Right forelimb (tissue), 1 donor: ENCODE measurements at places on chromosomes 16 and 17.

DNA sequence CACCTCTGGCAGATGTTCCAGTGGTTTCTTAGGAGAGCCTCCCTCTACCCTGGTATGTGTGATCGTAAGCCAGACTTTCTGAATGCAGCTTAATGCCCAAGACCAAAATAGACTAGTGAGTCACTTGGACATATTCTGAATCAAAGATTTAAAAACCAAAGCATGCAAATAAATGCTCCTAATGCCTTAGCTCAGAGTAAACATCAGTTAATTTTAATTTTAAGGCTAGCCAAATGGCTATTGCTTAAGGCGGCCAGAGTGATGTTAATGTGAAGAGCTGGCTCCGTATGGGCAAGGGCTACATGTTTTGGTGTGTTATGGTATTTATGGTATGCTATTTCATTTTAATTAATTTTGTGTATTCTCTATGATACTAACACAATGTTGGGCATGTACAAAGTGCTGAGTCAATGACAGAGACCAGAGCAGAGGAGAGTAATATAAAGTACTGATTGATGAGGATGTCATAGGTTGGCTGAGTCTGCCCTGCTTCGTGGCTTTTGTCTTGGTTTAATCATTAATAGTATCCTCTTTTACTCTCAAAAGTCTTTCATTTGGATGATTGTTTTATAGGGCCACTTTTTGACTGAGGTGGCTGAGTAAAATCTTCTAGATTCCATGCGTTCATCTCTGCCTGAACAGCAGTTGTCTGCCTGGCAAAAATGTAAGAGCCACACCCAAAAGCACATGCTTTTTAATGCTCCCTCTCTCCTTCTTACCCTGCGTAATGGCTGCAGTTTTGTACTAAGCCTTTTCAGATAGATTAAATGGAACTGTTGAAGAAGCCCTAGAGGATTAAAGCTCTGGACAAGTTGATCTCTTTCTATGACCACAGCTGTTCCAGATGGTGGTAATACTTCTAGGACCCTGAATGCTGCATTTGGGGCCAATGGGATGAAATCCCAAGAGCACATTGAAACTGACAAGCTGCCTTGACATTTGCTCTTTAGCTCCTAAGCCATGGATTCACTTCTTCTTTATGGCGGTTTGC is 59.6 kb downstream of the MAP2K6 start:
- DNase-seq: no peak

DNA sequence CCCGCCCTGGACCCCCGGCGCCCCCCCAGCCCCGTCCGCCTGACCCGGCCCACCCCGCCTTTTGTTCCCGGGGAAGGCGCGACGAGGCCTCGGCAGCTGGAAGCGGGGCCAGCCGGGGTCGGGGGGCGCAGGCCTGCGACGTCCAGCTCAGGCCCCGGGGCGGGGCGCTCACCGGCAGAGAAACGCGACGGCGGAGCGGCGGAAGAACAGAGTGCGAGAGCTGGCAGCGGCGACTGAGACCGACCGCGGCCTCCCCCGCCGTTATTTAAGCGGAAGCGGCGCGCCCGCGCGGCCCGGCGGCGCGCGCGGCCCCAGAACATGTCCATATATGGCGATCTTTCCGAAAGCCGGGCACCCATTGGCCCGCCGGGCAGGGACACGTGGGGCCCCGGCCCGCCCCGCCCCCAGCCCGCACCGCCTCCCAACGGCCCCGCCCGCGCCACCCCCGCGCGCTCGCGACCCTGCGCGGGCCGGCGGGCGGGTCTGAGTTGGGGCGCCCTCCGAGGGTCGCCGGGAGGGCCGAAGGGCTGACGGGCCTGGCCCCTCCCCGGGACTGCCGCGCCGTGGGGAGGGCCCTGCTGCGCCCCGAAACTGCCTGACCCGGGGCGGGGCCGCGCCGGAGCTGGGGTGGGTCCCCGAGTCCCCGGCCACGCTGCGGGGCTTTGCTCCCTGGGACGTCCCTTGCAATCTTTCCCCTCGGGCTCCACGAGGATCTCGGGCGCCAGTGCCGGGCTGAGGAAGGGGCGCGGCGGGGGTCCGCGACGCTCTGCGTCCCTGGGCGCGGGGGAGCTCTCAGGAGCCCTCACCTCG is at the start of gene ACTG1:
Gene ACTG1 (minus strand): TSS at position 238 of the 810 bp plus-strand sequence. CDS start 445 bp downstream, outside the sequence.
- peak; percentile 96 for DNase-seq

- no peak for DNase-seq
Measured at GRCh38 chr17:47717979-47718621, 14.9 kb upstream of the TBX21 start.

DNA sequence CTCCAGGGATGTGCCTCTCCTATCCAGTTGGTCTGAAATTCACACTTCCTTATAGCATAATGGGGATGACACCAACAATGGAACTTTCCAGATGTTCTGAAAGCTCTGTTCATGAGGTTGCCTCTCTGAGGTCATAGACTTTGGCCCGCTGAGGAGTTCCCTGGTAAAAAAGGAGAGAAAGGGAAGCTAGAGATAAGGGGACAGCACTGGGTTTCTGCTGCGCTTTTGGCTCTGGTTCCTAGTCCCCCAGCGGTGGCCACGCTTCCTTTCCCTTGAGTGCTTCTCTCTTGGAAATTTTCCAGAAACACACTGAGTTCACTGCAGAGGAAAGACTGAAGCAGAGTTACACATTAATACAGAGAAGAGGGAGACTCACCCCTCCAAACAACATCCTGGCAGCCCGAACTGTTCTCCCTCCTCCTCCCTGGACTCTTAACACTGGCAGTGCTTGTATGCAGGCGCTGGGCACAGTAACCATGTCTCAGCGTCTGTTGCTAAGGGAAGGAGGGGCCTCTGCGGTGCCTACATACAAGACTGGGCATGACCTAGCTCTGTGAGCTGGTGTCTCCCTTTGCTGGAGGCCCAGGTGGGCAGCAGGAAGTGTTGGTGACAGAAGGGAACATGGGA is at the start of gene DNAH3:
Gene DNAH3 (minus strand): TSS at position 472 of the 627 bp plus-strand sequence. CDS start 527 bp downstream, outside the sequence.
- DNase-seq: no peak

GRCh38 chr17:73568934-73569333 is 75.3 kb downstream of the SDK2 start:
- no peak for DNase-seq

DNA sequence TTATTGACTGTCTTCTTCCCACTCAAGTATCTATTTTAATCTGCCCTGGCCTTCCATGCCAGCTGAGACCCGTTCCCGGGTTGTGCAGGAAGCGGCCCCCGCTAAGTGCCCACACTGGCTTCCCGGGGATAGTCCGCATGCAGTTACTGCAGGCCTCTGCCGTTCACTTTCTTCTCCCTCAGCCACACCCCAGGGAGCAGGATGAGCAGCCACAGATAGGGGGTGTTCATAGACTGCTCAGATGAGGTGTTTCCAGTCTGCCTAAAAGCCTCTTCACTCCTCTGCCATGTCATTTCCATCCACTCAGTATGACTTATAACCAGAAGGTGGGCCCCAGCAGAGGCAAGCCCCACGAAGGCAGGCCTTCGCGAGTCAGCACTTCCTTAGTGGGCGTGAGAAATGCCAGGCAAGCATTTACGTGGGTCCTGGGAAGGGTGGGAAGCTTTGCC is 7.7 kb downstream of the MED9 start:
- DNase-seq: no peak

- DNase-seq: no peak
Measured at GRCh38 chr17:37386462-37386861, 10.7 kb downstream of the C17orf78 start.

- DNase-seq: peak; percentile 65
Measured at GRCh38 chr17:49850772-49851386, 3.0 kb upstream of the TAC4 start.

DNA sequence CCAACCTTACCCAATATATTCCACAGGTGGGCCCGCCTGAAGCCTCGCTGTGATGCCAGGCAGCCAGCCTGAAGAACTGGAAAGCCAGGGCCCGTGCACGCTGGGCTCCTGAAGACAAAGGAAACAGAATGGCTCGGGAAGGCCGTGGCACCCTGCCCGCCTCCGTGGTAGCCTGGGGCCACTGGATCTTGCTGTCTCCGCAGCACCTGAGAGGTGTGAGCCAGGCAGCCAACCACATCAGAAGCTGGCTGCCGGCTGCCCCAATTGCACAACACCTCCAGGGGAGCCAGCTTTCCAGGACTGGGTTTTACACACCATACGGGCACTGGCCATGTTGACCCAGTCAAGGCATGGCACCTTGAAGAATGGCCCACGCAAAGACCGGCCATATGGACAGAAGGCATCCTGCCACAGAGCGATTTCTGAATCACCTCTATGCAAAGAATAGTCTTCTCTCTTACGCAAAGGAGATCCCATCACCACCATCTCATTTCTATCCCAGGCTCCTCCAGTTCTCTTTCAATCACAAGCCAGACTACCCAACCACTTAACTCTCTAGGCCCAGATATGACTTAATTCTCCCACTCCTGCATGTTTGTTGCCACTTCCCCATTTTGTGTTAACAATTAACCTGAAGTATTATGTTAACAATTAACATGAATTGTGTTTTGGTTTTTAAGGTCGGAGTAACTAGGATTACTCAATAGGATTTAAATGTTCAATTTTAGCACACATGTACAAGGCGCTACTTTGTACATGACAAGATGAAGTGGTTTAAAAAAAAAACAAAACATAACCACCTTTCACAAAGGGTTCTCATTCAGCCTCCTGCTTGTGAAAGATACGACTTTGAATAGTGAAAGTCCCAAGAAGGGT is 32.1 kb downstream of the ZFHX3 start:
- no peak for DNase-seq

GRCh38 chr17:58741121-58741625 is 14.5 kb upstream of the PPM1E start:
- DNase-seq: no peak

GRCh38 chr16:57727610-57728009 is 8.0 kb upstream of the KATNB1 start:
- no peak for DNase-seq

DNA sequence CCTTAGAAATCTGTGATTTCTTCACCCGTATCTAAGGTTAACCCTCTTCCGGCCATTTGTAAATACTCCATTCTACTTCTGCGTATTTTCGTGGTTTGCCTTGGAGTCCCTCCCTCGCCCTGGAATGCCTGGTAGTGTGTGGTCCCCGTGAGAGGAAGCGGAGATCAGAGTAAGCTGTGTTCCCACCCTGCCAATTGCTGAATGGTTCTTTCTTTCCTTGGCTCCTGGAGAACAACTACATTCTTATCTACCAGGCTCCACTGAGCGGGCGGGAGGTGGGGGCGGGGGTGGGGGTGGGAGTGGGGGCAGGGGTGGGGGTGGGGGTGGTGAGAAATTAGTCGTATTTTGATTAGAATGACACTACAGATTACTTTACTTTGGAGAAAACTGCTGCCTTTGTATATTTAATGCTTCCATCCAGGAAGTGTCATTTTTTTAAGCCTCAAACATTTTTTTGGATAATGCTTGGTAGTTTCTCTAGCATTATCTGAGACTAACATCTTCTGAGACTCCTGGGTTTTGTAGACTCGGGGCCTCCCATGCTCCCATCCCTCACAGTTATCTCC is 20.9 kb upstream of the FASN start:
- DNase-seq: no peak

DNA sequence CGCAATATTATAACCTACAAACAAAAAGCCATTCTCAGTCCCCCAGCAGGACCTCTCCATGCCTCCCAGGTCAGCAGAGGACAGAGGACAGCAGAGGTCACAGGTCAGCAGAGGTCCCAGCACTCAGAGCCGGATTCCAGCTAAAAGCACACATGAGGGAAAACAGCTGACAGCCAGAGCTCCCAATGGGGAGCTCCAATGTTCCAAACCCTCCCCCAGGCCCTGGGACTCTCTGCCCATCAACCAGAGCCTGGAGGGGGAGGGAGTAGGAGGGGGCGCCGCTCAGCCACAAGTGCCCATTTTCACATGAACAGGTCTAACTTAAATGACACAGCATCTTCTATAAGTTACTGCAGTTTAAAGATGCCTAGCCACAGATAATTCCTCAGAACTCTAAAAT is 77.5 kb downstream of the ANKRD11 start:
- DNase-seq: no peak

DNA sequence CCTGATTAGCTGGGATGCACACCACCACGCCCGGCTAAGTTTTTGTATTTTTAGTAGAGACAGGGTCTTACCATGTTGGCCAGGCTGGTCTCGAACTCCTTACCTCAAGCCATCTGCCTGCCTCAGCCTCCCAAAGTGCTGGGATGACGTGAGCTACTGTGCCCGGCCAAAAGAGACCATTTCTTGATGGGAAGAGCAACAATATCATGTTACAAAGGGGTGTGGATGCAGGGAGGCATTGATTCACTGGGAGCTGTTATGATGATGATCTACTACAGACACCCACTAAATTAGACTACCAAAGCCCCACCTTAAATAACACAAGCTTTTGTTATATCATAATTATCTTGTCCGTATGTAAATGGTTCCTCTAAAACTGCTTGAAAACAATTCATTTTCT is 81.4 kb upstream of the PSMD7 start:
- no peak for DNase-seq

- DNase-seq: peak; percentile 50
Measured at GRCh38 chr17:37787055-37787757, 42.3 kb upstream of the HNF1B start.
